ENCODE measurements at places on chromosomes 13 and 19. TPM values are rescaled to one million over a fixed set of nuclear protein-coding genes. Genes with fewer than 3 reads are reported as not detected.

Gene ZNF665
- total RNA-seq, result 6.2 TPM

DNA sequence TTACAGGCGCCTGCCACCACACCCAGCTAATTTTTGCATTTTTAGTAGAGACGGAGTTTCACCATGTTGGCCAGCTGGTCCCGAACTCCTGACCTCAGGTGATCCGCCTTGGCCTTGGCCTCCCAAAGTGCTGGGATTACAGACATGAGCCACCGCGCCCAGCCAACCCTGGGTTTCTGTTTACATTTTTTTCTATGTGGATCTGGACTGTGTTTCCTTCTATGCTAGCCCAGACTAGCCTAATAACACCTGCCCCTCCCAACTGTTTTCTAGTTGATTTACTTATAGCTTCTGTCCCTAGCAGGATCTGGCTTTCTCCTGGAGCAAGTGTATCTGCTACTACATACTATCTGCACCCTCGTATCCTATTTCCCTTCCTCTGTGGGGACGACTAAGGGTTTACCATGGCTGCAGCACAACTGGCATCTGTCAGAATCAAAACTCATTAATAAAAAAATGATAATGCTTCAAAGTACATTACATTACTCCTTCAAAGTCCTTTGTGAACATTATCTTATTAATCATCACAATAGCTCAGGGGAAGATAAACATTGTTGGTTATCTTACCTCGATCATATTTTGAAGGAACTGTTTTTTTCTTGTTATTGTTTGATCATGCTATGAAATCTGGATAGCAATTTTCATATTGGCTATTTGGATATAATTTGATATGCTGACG, 228.3 kb downstream of the KLF5 start:
- H3K27ac ChIP-seq, result no peak overlapping the region
- H3K36me3 ChIP-seq, result no peaks in the 10 kb centered on the region
- DNase-seq, result no peak
- H3K4me3 ChIP-seq, result no peak overlapping the region

Gene CGB8
- not detected for total RNA-seq

- H3K27ac ChIP-seq, result peak overlapping the region; percentile 89
- DNase-seq, result no peak
- H3K36me3 ChIP-seq, result no peaks in the 10 kb centered on the region
- peaks cover 55% of the 10 kb centered on the region for H3K4me1 ChIP-seq
- H3K27me3 ChIP-seq, result no peaks in the 10 kb centered on the region
Measured at GRCh38 chr13:36918246-36919131, 1.5 kb downstream of the SMAD9 start.

- no peak overlapping the region for H3K27ac ChIP-seq
- no peaks in the 10 kb centered on the region for H3K4me1 ChIP-seq
- H3K36me3 ChIP-seq, result no peaks in the 10 kb centered on the region
- no peak for DNase-seq
Measured at GRCh38 chr13:90533866-90534265, 813.6 kb upstream of the MIR17HG start.

Gene ZNF491
- 3.6 TPM for total RNA-seq

Gene NCR1
- not detected for total RNA-seq

Gene OR10H1
- not detected for total RNA-seq

- H3K4me1 ChIP-seq, result peaks cover 18% of the 10 kb centered on the region
- peaks cover 65% of the 10 kb centered on the region for H3K27me3 ChIP-seq
- DNase-seq, result no peak
- no peak overlapping the region for H3K27ac ChIP-seq
Measured at GRCh38 chr19:39497701-39497995, 1.1 kb upstream of the DLL3 start.

DNA sequence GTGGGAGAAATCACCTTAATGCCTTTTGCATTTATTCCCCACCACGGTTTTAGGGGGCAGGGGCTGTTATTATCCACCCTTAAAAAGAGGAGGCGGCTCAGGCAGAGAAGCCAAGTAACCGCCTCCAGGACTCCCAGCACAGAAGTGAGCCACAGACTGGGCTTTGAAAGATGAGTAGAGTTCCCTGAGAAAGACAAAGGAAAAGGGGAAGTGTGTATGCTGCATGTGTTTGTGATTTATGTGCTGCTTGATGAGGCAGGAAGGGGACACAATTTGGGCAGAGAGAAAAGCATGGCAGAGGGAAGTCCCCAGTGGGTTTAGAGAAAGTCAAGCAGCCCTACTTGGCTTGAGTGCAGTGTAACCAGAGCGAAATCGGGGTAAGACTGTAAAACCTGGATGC, 85.0 kb downstream of the DOCK9 start:
- H3K4me1 ChIP-seq, result no peaks in the 10 kb centered on the region
- H3K4me3 ChIP-seq, result no peak overlapping the region
- H3K27me3 ChIP-seq, result no peaks in the 10 kb centered on the region

DNA sequence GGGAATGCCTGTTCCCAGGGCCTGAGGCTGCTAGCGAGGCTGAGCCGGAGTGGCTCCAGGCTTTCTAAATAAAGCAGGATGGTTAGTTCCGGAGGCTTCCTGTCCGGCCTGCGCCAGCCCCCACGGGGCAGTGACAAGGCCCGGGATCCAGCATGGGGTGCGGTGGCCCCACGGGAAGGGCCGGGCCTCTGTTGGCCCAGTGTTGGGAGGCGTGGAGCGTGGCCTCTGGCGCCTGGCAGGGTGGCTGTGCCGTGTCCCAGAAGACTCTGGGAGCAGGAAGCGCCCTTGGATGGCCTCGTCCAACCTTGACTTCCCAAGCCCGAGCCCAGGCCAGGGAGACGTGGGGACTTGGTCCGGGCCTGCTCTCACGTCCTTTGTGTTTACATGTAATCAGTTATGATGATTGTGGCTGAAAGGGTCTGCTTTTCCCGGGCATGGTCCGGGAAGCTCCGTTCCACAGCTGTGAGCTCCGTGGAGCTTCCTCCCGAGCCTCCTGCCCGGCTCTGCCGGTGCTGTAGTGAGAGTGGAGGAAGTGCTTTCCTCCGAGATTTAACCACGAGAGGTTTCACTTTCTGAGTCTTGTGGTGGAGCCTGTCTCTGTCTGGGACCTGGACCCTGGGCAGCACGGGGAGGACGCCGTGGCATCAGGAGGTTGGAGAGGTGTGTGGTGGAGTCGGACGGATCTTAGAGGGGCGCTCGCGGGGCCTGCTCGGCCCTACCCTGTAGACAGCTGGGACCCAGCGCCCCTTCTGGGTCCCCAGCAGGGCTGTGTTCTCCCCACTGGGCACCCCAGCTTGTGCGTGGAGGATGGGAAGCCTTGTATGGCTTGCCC, 4.6 kb downstream of the GNA11 start:
- peak; percentile 83 for DNase-seq
- H3K27me3 ChIP-seq, result no peaks in the 10 kb centered on the region
- peak overlapping the region; percentile 75 for H3K4me3 ChIP-seq
- H3K27ac ChIP-seq, result peak overlapping the region; percentile 65

DNA sequence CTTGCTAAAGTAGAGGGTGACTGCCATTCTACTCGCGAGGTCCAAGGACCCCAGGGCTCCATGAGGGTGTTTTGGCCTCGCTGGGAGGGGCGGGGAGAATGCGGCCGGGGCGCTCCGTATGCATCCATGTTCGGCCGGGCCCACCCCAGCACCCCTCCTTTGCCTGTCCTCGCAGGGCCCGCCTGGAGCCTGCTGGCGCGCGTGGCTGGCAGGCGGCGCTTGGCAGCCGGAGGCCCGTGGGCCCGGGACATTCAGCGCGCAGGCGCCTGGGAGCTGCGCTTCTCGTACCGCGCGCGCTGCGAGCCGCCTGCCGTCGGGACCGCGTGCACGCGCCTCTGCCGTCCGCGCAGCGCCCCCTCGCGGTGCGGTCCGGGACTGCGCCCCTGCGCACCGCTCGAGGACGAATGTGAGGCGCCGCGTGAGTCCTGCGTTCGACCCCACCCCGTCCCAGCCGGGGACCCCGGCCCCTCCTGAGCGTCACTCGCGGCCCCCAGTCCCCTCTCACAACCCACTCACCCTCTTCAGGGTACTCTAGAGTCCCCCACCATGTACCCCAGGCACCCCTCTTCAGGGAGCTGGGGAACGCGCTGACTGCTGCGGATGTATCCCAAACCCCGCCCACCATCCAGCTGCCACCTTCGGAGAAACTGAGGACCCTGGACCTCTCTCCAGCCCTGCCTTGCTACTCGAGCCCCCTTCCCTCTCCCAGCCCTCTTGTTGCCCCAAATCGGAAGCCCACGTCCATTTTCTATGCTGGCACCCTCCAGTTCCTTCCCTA, 4.1 kb downstream of the DLL3 start:
- DNase-seq, result no peak
- no peaks in the 10 kb centered on the region for H3K36me3 ChIP-seq
- H3K27ac ChIP-seq, result no peak overlapping the region
- no peak overlapping the region for H3K4me3 ChIP-seq
- H3K27me3 ChIP-seq, result peaks cover 81% of the 10 kb centered on the region

- H3K36me3 ChIP-seq, result no peaks in the 10 kb centered on the region
- H3K4me3 ChIP-seq, result no peak overlapping the region
- no peaks in the 10 kb centered on the region for H3K27me3 ChIP-seq
- peaks cover 33% of the 10 kb centered on the region for H3K4me1 ChIP-seq
- H3K27ac ChIP-seq, result peak overlapping the region; percentile 33
- DNase-seq, result no peak
Measured at GRCh38 chr13:43268632-43269031, 245.2 kb downstream of the DNAJC15 start.

GRCh38 chr19:1449467-1450442, at the start of gene APC2:
Gene APC2, plus strand, starts transcription at chr19:1450121. Its CDS starts 2,881 bp downstream, at chr19:1453002.
- no peak for DNase-seq
- no peaks in the 10 kb centered on the region for H3K4me1 ChIP-seq
- peaks cover 98% of the 10 kb centered on the region for H3K27me3 ChIP-seq
- no peak within 1 kb of the TSS for H3K27ac ChIP-seq

Gene ZNF835
- total RNA-seq, result 14.3 TPM

- no peak overlapping the region for H3K27ac ChIP-seq
- peaks cover 11% of the 10 kb centered on the region for H3K27me3 ChIP-seq
- H3K4me3 ChIP-seq, result no peak overlapping the region
- no peaks in the 10 kb centered on the region for H3K36me3 ChIP-seq
Measured at GRCh38 chr13:31094331-31095015, 67.2 kb downstream of the HSPH1 start.

Gene RFPL4AL1
- total RNA-seq, result not detected

- H3K27ac ChIP-seq, result peak overlapping the region; percentile 60
- H3K4me1 ChIP-seq, result peaks cover 21% of the 10 kb centered on the region
- no peaks in the 10 kb centered on the region for H3K27me3 ChIP-seq
- H3K36me3 ChIP-seq, result no peaks in the 10 kb centered on the region
- no peak for DNase-seq
Measured at GRCh38 chr13:51786425-51787265, 17.3 kb downstream of the DHRS12 start.

- no peak overlapping the region for H3K27ac ChIP-seq
- H3K36me3 ChIP-seq, result no peaks in the 10 kb centered on the region
- H3K4me3 ChIP-seq, result no peak overlapping the region
- DNase-seq, result no peak
- H3K4me1 ChIP-seq, result peaks cover 3% of the 10 kb centered on the region
- no peaks in the 10 kb centered on the region for H3K27me3 ChIP-seq
Measured at GRCh38 chr13:71727662-71728061, 139.3 kb downstream of the DACH1 start.

Gene ZNF132
- total RNA-seq, result 5.3 TPM

Gene SACS
- total RNA-seq, result 23.0 TPM

Gene CEACAM6
- total RNA-seq, result 0.71 TPM

Gene PLK5
- not detected for total RNA-seq

All from sigmoid colon (tissue), 7 donors.